K562 (cell line): ENCODE measurements at places on chromosomes 13 and 19. TPM values are rescaled to one million over a fixed set of nuclear protein-coding genes. Genes with fewer than 3 reads are reported as not detected.
A peak's percentile ranks its signal among the peaks of the same experiment; 100 is the strongest.

- H3K36me3 ChIP-seq: no peaks in the 10 kb centered on the region
- no peak for DNase-seq
- no peaks in the 10 kb centered on the region for H3K4me1 ChIP-seq
- no peak overlapping the region for H3K27ac ChIP-seq
- H3K4me3 ChIP-seq: no peak overlapping the region
These were observed 325.1 kb downstream of the SLC7A1 start for GRCh38 chr13:29270271-29270985.

GRCh38 chr13:47303626-47304025 lies 406.8 kb upstream of the HTR2A start:
- H3K4me1 ChIP-seq: no peaks in the 10 kb centered on the region
- no peak overlapping the region for H3K27ac ChIP-seq
- DNase-seq: no peak
- H3K36me3 ChIP-seq: no peaks in the 10 kb centered on the region
- no peak overlapping the region for H3K4me3 ChIP-seq

- H3K36me3 ChIP-seq: no peaks in the 10 kb centered on the region
- no peak for DNase-seq
- no peaks in the 10 kb centered on the region for H3K4me1 ChIP-seq
These were observed 447.2 kb downstream of the RFC3 start for GRCh38 chr13:34265046-34265679.

GRCh38 chr13:41286370-41286769 lies 23.0 kb upstream of the MTRF1 start:
- no peak for DNase-seq
- H3K4me1 ChIP-seq: no peaks in the 10 kb centered on the region; the same call in 1 of the 2 replicates

GRCh38 chr19:10566658-10567410 lies 1.0 kb upstream of the KRI1 start:
- H3K27ac ChIP-seq: peak overlapping the region; percentile 14
- no peak for DNase-seq
- H3K4me1 ChIP-seq: peaks cover 29% of the 10 kb centered on the region
- H3K36me3 ChIP-seq: peaks cover 17% of the 10 kb centered on the region; the same call in 2 of the 3 replicates
- H3K27me3 ChIP-seq: no peaks in the 10 kb centered on the region

GRCh38 chr19:3423183-3423829 lies 56.9 kb downstream of the NFIC start:
- peak; percentile 58 for DNase-seq
- H3K36me3 ChIP-seq: peaks cover 51% of the 10 kb centered on the region; the same call in 2 of the 3 replicates
- no peak overlapping the region for H3K4me3 ChIP-seq
- no peaks in the 10 kb centered on the region; the same call in 1 of the 3 replicates for H3K4me1 ChIP-seq
- peak overlapping the region; percentile 55; the same call in 2 of the 3 replicates for H3K27ac ChIP-seq

- no peak overlapping the region for H3K4me3 ChIP-seq
- no peak for DNase-seq
- H3K36me3 ChIP-seq: no peaks in the 10 kb centered on the region
- peaks cover 13% of the 10 kb centered on the region for H3K4me1 ChIP-seq
- H3K27ac ChIP-seq: no peak overlapping the region
- H3K27me3 ChIP-seq: peaks cover 6% of the 10 kb centered on the region; the same call in 1 of the 2 replicates
These were observed 36.5 kb upstream of the MRI1 start for GRCh38 chr19:13727798-13728197.

DNA sequence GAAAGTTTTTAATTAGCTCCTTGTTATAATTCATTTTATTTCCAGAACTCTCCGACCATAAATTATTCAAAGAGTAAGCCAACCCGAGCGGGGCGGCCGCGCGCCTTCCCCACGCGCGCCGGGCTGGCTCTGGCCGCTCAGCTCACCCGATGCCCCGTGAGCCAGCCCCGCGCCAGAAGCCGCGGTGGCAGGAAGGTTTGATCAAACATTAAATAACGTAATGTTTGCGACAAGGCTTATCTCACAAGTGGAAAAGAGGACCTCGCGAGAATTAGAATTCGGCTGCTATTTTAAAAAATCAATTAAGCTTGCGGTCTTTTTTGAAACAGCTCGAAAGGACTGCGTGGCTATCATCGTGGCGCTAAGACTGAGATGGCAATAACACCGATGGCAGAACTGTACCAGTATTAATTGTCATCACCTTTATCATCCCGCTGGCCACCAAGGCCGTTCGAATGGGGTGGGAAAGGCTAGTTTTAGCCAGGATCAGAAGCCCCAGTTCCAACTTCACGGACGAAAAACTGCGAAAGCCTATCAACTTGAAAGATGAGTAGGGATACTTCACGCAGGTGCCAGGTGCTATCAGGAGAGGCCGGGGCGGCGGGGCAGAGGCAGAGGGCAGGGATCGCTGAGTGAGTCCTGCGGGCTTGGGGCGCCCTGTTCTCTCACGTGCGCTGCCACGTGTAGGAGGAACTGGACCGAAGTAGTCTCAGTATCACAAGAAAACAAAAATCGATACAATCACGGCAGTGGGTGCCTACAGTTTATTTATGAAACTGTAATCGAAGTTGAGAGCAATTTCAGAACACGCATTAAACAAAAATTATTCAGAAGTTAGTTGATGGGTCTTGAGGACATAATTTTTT lies 6.4 kb downstream of the POU4F1 start:
- H3K36me3 ChIP-seq: no peaks in the 10 kb centered on the region
- H3K27ac ChIP-seq: no peak overlapping the region
- no peak for DNase-seq
- H3K27me3 ChIP-seq: peaks cover 7% of the 10 kb centered on the region
- H3K4me1 ChIP-seq: no peaks in the 10 kb centered on the region

GRCh38 chr13:59103004-59103768 lies 1060.5 kb downstream of the DIAPH3 start:
- DNase-seq: no peak
- no peaks in the 10 kb centered on the region for H3K27me3 ChIP-seq
- no peaks in the 10 kb centered on the region for H3K4me1 ChIP-seq
- H3K36me3 ChIP-seq: no peaks in the 10 kb centered on the region
- no peak overlapping the region for H3K4me3 ChIP-seq

DNA sequence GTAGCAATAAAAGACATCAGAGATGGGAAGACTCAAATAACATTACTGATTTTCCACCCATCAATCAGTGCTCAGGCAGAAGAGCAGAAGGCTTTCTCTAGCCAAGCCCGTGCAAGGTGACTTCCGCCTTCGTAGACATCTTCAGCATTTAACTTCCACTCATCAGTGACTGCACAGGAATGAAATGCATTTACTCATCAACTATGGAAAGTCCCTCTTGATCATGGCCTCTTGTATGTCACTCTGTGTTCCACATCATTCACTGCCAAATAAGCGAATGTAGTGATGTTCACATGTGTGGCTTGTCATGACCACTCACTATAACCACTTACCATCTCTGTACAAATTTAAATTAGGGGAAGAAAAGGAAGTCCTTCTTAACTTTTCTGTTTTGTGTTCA lies 49.4 kb downstream of the SACS start:
- H3K27me3 ChIP-seq: peaks cover 11% of the 10 kb centered on the region; the same call in 2 of the 3 replicates
- no peak overlapping the region for H3K27ac ChIP-seq
- H3K4me1 ChIP-seq: no peaks in the 10 kb centered on the region
- no peaks in the 10 kb centered on the region for H3K36me3 ChIP-seq
- DNase-seq: no peak
- H3K4me3 ChIP-seq: no peak overlapping the region

DNA sequence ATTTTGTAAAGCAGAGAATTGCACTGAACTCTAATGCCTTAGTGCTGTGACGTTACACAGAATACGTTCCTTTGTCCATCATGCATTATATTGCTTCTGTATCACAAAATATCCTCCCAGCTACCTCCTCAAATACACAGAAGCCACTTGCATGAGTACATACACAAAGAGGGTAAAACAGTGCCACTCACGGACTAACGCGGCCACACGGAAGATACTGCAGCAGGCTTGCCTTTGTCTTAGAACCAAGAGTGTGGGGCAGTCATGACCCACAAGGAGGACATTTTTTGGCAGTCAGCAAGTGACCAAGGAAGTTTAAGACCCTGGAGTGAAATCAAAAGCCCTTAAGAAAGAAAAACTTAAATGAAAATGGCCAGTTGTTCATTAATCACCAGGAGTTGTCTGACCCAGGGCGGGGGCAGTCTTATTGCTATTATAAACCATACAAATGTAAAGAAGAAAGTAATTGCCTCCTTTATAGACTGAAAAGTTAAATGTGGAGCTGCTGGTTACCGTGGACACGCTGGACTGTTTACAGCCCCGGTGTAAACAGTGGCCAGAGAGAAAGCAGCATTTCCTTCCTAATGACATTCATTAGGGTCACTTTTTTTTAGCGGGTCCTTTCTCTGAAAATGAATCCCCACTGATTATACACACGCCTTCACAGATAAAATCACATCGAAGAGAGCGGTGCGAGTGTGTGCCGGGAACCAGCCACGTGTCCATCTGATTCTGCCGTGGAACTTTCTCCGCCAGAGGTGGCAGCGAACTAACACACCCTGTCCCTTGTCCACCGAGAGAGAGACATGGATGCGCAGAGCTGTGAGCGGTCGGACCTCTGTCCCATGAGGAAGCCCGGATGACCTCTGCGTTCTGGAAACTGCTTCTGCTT lies 66.8 kb downstream of the SOX1 start:
- no peak overlapping the region for H3K4me3 ChIP-seq
- no peak overlapping the region for H3K27ac ChIP-seq
- H3K27me3 ChIP-seq: peaks cover 4% of the 10 kb centered on the region; the same call in 1 of the 3 replicates
- no peaks in the 10 kb centered on the region for H3K4me1 ChIP-seq

- H3K4me3 ChIP-seq: no peak overlapping the region
- no peaks in the 10 kb centered on the region for H3K36me3 ChIP-seq
These were observed 269.2 kb downstream of the KLF12 start for GRCh38 chr13:73865027-73865426.

Gene CCDC70
- not detected in 2 replicates for polyA plus RNA-seq

Gene ELSPBP1
- not detected in 2 replicates for polyA plus RNA-seq

Gene KLK14
- not detected in 2 replicates for polyA plus RNA-seq

Gene ICAM3
- 29.7 and 31.1 TPM in 2 replicates for polyA plus RNA-seq

Gene C5AR2
- 0.24 and 0.43 TPM in 2 replicates for polyA plus RNA-seq

Gene VAV1
- polyA plus RNA-seq: 10.9 and 11.1 TPM in 2 replicates

Gene CEACAM20
- not detected in 2 replicates for polyA plus RNA-seq
